Activated CD8-positive, alpha-beta T cell treated with anti-CD3 and anti-CD28 coated beads for 36 hours (primary cell): ENCODE measurements at places on chromosomes 6 and 20. TPM values are rescaled to one million over a fixed set of nuclear protein-coding genes. Genes with fewer than 3 reads are reported as not detected.

The HLA-DMB gene
- 3.6 TPM for total RNA-seq

GRCh38 chr20:53080969-53081871 is 109.1 kb downstream of the TSHZ2 start:
- no peak overlapping the region for H3K4me3 ChIP-seq
- peaks cover 3% of the 10 kb centered on the region for H3K4me1 ChIP-seq
- no peak for DNase-seq
- H3K36me3 ChIP-seq: no peaks in the 10 kb centered on the region

DNA sequence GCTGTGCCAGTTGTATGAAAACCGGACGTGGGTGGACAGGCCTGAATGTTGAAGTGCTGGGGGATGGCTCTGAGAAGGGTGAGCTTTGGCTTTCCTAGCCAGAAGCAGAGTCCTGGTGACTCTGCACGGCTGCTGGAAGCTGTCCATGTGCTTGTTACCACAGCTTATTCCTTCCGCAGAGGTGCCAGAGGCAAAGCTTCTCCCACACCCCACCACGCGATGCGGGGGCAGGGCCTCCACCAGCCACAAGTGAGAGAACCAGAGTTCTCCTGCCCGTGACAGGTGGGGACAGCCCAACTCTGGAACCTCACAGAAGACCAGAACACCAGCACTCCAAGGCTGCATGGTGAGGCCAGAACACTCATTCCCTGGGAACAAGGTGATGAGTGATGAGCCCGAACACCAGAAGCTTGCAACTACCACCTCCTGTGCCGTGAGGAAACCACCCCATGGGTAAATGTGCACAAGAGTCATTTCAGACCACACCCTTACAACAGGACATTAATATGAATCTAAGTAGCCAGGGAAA is 36.7 kb downstream of the JAG1 start:
- no peak overlapping the region for H3K4me3 ChIP-seq
- H3K27me3 ChIP-seq: no peaks in the 10 kb centered on the region
- H3K4me1 ChIP-seq: no peaks in the 10 kb centered on the region

DNA sequence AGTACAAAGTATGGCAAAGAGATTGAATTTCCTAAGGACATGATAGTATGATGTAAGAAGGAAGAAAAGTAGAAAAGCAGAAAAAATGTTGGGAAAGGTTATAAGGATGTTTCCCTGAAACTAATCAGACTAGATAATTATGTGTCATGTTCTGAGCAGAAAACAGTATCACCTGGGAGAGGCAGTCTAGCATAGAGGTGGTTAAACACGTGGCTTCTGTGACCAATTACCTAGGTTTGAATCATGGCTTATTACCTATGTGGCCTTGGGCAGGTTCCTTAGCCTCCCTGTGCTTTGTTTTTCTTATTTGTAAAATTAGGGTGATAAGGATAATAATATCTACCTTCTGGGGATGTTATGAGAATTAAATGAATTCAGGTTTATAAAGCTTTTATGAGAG is 38.0 kb downstream of the SCGN start:
- peaks cover 16% of the 10 kb centered on the region for H3K27me3 ChIP-seq
- no peaks in the 10 kb centered on the region for H3K36me3 ChIP-seq
- H3K4me1 ChIP-seq: no peaks in the 10 kb centered on the region
- no peak for DNase-seq

The SIRT5 gene
- total RNA-seq: 9.4 TPM
